ENCODE measurements at places on chromosomes 1 and 21. TPM values are rescaled to one million over a fixed set of nuclear protein-coding genes. Genes with fewer than 3 reads are reported as not detected.

The RGS7 gene
- not detected for total RNA-seq

The SPRR2E gene
- not detected for total RNA-seq

The FABP3 gene
- 3.2 TPM for total RNA-seq

The EFNA3 gene
- total RNA-seq = 3.2 TPM

The FCRL4 gene
- not detected for total RNA-seq

The SLC26A9 gene
- total RNA-seq = not detected

The C2CD4D gene
- total RNA-seq = 0.39 TPM

The SLC16A4 gene
- 1.2 TPM for total RNA-seq

The TMEM9 gene
- total RNA-seq = 61.2 TPM

The THEM4 gene
- total RNA-seq = 10.7 TPM

The OR2T6 gene
- not detected for total RNA-seq

The LCE1B gene
- 0.11 TPM for total RNA-seq

The FAM151A gene
- total RNA-seq = not detected

The TMEM234 gene
- 13.5 TPM for total RNA-seq

The PDZK1 gene
- 0.23 TPM for total RNA-seq

The DIP2A gene
- total RNA-seq = 26.8 TPM

The CELA2B gene
- total RNA-seq = not detected

The RRAGC gene
- total RNA-seq = 10.9 TPM

The SAMD11 gene
- 0.08 TPM for total RNA-seq

The OR2G3 gene
- total RNA-seq = not detected

The PAPPA2 gene
- 0.46 TPM for total RNA-seq

The FOXD3 gene
- not detected for total RNA-seq

The DISP3 gene
- not detected for total RNA-seq

The SPOCD1 gene
- 6.2 TPM for total RNA-seq

The AMPD1 gene
- total RNA-seq = not detected

The RHEX gene
- total RNA-seq = not detected

The OR2G6 gene
- total RNA-seq = not detected

The GPR25 gene
- not detected for total RNA-seq

The S100A2 gene
- total RNA-seq = 7,785 TPM

The PRKAA2 gene
- total RNA-seq = 0.53 TPM

The PRSS38 gene
- total RNA-seq = not detected

The ACOT11 gene
- 7.0 TPM for total RNA-seq

The HEYL gene
- total RNA-seq = 0.08 TPM

The SH2D1B gene
- not detected for total RNA-seq

The AKR7A3 gene
- total RNA-seq = 0.16 TPM
